ENCODE measurements at places on chromosomes 12 and 14.

GRCh38 chr12:55068416-55069010, 48.7 kb downstream of the NEUROD4 start:
- no peak for DNase-seq

GRCh38 chr14:50530358-50530757, 2.0 kb downstream of the MAP4K5 start:
- DNase-seq, result no peak

- no peak for DNase-seq
These were observed 767 bp upstream of the CCNT1 start for GRCh38 chr12:48717252-48717695.

DNA sequence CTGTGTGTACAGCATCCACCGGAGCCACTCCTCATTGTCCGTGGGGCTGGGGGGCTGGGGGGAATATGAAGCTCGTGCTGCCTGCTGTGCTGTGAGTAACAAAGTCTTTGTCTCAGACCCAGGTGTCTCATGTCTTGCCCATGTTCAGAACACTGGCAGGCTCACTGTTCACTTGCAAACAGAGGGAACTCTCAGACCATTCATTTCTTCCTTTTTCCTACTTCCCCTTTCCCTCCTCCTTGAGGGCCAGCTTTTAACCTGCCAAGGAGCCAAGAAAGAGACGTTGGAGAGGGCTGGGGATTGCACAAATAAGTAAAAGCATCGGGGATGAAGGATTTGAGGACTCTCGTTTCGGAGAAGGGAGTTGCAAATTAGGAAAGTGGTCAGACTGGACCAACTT, 21.6 kb downstream of the GPR132 start:
- DNase-seq, result no peak

DNA sequence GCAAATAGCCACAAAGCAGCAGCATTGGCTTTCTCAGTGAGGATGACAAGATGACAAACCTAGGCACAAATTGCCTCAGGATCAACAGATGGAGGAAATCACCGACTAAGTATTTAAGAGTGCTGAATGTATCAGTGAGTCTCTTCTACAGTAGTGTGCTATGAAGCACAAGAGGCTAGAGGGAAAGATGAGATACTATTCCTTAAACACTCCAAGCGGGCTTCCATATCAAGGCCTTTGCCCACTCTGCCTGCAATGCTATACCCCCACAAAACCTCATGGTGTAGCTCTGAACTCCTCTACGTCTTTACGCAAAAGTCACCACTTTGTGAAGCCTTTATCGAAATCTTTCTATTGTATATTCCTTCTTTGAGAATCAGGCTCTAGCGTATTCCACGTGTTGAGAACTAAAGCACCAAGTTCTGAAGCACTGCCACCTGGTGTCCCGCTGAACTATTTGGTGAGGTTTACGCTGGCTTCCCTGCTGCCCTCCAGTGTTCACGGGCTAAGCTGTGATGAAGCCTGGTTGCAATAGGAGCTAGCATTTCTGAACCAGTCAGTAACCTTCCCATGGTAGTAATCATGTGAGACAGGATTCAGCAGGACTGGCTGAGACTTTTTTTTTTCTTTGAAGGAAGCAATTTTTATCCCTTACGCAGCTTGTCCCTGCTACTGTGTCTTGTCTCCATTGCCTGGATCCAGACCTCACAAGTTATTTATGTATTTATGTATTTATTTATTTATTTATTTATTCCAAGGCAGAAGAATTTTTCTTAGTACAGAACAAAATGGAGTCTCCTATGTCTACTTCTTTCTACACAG, 426.5 kb upstream of the OR4E1 start:
- DNase-seq, result peak; percentile 18

DNA sequence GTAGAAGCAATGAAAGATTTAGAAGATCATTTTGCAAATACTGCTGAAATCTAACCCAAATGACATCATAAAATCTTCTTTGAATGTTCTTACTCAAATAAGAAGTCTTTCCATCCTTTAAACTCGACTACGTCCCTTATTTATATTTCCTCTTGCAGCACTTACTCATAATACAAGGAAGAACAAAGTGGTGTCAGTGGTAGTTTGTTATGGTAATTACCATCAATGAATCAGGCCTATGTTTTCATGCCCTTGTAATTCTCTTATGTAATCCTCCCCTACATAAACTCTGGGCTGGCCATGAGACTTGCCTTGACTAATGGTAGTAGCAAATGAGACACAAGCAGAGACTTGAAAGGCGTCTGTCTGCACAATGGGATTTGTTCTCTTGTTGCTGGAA, 17.0 kb downstream of the EEA1 start:
- DNase-seq, result no peak

DNA sequence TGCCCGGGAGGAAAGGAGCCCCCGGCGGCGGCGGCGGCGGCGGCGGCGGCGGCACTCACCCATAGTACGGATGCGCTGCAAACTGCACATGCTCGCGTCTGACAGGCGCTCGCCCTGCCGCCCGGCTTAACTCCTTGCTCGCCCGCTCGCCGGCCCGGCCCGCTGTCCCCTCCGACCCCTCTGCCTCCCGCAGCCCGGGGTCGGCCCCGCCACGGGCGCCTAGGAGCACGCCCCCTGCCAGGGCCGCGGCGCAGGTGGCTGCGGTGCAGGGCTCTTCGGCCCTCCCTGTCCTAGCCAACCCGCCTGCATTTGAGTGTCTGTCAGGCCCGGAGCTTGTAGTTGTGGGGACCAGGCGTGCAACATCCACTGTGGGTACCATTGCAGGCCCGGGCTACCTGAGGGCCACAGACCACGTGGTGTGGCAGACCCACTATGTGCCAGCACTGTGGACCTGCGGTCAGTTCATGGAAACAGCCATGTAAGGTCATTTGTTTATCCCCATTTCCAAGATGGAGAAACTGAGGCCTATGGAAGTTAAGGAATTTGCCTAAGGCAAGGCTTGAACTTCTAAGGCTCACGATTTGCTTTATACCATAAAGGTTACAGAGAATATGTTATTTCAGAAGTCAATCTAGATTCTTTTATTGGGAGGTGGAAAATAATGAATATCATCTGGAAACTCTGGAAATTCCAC, 17.6 kb upstream of the PLEKHH1 start:
- DNase-seq, result no peak

DNA sequence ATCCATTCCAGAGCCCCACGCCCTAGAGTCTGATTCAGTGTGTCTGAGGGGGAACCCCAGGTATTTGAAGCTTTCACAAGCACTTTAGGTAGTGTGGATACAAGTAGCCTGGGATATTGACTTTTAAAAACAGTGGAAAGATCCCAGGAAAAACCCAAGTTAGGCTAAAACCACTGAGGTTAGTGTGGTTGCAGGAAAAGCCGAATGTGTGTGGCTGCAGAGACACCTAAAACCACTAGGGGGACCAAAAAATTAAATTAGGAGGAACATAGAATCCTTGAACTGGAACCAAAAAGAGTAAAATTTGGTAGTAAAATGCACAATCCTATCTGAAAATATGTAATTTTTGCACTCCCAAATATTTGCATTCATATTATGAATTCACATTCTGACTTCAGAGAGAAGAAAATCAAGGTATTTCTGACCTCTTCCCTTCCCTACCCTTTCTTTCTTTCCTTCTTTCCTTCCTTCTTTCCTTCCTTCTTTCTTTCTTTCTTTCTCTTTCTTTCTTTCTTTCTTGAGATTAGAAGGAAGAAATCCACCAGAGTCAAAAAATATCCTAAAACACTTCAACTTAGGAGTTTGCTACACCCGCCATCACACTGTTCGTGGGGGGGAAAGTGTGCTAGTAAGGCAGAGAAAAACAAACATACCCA, 37.8 kb downstream of the SLCO1A2 start:
- no peak for DNase-seq

DNA sequence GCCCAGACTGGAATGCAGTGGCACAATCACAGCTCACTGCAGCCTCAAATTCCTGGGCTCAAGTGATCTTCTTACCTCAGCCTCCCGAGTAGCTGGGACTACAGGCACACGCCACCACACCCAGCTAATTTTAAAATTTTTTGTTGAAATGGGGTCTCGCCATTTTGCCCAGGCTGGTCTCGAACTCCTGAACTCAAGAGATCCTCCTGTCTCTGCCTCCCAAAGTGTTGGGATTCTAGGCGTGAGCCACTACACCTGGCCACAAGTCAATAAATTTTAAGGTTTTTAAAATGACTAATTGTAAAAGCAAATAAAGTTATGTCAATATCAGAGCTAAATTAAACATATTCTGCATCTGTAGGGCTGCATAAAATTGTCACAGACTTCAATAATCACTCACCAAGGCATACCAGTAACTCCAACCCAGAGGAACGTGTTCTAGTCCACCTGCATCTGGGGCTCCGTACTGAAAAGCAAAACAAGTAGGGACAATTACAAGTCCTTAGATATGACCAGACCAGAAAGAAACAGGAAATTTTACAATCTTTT, 13.9 kb downstream of the GNS start:
- DNase-seq, result no peak

GRCh38 chr12:111783046-111783445, 16.3 kb downstream of the ALDH2 start:
- DNase-seq, result no peak

- no peak for DNase-seq
These were observed 97.3 kb downstream of the AACS start for GRCh38 chr12:125162489-125163028.

DNA sequence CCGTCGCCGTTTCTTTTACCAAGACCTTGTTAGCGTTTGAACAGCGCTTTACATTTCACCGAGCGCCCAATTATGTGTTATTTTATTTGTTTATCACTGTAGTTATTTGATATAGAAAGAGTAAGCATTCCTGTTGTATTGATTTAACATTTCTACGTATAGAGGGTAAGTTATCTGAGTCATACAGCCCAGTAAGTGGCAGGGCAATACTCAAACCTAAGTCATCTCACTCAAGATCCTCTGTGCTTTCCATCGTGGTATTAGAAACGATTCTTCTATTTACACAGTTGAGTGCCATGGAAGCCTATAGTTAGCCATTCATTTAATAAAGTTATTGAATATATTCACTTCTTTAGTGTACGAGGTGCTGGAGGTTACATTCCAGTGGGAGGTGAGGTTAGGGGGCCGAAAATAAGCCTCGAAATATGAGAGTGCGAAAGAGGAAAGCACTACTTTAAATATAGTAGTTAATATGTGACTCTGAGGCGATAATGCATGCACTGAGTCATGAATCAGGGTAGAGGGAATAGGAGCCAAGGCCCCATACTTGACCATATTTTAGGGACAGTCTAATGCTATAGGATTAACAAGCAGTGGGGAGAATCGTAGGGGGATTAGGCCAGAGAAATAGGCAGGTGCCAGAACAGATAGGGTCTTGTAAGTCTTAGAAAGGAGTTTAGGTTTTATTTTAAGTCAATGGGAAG, 629 bp downstream of the RAD51AP1 start:
- DNase-seq, result no peak

GRCh38 chr14:73829526-73830431, 21.9 kb upstream of the PTGR2 start:
- no peak for DNase-seq

DNA sequence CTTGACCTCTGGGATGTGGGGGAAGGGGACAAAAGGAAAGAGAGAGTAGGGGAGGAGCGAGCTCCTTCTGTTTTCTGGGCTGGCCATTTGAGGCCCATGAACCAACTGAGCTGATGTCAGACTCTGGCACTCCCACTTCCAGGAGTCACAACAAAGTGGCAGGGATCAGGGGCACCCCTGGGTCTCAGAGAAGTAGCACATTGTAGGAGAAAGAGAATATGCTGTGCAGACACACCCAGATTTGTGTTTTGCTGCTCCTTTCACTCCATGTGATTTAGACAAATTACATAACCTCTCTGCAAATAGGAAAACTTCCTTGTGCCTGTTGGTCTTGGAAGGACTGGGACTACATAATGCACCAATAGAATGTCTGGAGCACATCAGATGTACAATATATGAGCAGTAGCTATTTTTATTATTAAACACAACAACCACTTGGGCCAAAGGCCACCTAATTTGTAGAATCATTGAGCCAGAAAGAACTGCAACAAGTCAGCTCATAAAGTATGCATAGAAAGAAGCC, 265.5 kb downstream of the ZFP36L1 start:
- no peak for DNase-seq

- DNase-seq, result no peak
These were observed 910 bp upstream of the WASHC4 start for GRCh38 chr12:105106621-105107020.
